ENCODE measurements at places on chromosomes 3 and 15. TPM values are rescaled to one million over a fixed set of nuclear protein-coding genes. Genes with fewer than 3 reads are reported as not detected.

Gene TNFAIP8L3
- total RNA-seq: 14.4 TPM

Gene KY
- 0.12 TPM for total RNA-seq

Gene DPPA2
- total RNA-seq: not detected

Gene RFX7
- total RNA-seq: 6.4 TPM

Gene ATP13A5
- not detected for total RNA-seq

Gene NOX5
- total RNA-seq: not detected

Gene MIX23
- 15.9 TPM for total RNA-seq

Gene CKMT1B
- total RNA-seq: not detected

Gene NTRK3
- not detected for total RNA-seq

Gene PLCD1
- 33.1 TPM for total RNA-seq

Gene RPL39L
- 19.2 TPM for total RNA-seq
